Epithelial cell of proximal tubule (primary cell): ENCODE measurements at places on chromosomes 12 and 14. TPM values are rescaled to one million over a fixed set of nuclear protein-coding genes. Genes with fewer than 3 reads are reported as not detected.

GRCh38 chr12:12247584-12247983, 19.3 kb downstream of the LRP6 start:
- DNase-seq = no peak

DNA sequence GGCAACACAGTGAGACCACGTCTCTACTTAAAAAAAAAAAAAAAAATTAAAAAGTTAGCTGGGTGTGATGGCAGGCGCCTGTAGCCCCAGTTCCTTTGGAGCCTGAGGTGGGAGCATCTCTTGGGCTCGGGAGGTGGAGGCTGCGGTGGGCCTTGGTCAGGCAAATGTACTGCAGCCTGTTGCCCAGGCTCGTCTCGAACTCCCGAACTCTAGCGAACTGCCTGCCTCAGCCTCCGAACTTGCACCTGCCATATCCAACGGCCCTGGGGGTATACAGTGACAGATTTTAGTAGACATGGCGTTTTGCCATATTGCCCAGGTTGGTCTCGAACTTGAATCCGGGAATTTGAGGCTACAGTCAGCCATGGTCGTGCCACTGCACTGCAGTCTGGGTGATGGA, 195.4 kb downstream of the ALG10 start:
- DNase-seq = no peak

DNA sequence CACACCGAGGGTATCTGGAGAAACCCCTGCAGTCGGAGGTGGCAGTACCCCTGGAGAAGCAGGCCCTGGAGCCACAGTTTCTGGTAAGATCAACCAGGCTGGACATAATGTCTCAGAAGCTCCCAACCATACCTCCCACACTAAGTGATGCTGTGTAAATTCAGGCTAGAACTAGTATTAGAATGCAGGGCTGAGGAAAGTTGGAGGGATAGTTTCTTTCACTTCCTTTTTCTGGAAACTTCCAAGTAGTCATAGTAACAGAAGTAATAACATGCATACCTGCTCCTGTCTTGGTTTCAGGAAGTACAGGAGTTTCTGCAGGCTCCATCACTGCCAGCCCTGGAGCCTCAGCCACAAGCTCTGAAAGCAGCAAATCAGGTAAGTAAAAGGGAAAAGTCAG, 228.1 kb upstream of the CNTN1 start:
- no peak for DNase-seq

DNA sequence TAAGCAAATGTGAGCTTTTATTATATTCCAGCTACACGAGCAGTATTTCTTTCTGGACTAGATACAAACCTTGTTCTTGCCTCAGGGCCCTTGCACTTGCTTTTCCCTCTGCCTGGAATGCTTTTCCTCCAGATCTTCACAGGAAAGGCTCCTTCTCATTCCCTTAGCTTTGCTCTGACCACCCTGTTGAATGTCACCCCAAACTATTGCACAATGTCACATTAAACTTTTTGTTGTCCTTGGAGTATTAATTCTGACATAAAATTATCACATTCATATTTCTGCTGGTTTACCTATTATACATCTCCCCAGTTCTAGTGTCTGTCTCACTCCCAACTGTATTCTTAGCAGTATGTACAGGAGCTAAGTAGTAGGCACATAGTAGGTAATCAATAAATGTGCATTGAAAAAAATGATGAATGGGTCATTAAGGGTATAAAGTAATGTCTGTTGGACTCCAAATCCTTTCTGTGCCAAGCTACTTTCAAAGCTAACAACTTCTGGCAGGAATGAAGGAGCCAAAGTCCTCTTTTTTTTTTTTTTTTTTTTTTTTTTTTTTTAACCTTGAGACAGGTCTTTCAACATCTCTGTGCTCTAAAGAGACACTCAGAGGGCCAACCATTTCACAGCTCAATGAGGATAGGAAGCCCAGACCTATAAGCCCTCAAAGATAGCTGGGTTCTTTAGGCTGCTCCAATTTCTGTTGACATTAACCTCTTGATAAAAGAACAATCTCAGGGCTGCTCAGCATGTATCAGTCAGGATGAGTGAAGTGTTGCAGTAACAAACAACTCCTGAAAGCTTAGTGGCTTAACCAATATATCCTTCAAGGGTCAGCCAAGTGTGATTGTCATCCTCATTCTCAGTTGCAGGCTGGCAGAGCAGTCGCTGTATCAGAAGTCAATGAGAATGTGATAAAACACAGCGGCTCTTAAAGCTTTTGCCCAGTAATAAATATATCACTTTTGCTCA, 424.4 kb upstream of the TBX3 start:
- no peak for DNase-seq

DNA sequence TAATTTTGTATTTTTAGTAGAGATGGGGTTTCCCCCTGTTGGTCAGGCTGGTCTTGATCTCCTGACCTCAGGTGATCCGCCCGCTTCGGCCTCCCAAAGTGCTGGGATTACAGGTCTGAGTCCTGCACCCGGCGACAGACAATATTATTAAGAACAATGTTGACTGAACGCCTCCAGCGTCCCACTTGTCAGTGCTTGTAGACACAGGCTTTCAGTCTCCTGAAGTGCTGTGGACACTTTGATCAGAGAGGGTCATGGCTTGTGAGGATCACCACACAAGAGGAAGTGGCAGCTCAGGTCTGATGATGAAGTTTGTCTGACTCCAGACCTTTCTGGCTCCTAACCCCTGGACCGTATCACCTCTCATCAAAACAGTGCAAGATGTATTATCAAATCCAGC, 114.6 kb downstream of the CHST11 start:
- DNase-seq = no peak

DNA sequence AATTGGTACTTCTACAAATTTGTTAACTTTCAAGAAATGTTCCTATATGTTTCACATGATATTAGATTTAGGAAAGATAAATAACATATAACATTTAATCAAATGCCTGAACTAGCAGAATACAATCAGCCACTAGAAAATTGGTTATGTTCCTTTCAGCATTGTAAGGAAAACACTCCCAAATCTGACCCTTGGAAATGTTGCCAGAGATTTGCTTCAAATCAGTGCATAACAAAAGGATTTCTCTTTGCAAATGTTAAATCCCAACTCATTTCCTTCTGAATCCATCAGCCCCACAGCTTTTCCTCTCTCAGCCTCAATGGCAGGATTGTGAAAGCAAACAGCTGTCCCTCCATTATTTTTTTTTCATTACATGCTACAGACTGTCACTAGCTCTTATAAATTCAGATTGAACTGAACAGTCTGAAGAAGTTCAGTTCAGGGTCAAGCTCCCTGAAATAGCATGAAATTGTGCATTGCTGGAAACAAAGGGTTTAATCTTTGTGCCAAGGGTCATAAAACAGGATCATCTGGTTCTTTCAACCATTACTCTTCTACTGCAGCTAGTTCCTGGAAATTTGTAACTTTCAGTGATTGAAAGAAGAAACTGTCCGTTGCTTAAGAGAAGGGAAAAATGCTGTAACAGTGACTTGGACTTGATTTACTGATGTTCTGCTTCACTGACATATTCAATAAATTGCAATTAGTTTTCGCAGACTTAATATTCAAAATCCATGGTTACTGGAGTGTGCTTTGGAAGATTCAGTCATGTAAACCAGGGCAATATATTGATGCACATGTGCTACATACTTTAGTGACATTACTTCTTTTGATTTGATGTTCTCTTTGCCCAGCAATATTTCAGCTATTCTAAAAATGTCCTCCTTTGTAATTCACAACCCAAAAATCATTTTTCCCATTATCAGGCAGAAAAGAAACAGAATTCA, 246.4 kb downstream of the RPL10L start:
- DNase-seq = peak; percentile 40

DNA sequence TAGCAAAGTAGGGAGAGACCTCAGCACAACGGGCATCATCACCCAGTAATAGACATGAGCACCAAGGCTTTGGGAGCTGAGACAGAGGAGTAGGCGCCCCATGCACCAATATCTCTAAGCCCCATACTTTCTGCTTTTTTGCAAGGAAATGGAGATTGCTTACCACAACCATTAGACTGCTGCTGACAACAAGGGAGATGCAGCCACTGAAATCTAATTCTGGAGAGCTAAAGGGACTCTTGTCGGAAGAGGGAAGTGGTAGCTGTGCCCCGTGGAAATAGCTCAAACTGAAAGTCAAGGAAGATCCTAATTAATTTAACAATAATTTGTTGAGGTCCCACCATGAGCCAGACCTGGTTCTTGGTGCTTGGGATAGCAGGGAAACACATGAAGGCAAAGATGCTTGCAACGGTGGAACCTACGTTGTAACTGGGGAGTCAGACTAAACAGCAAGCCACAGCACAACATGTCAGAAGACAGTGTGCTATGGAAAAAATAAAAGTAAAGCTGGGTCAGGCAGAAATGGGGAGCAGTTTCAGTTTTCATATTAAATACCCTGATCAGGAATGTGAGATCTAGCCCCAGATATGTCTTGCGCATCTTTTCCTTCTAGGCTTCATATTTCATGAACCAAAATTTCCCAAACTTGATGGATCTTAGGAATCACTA, 1131.0 kb downstream of the BCL11B start:
- no peak for DNase-seq

GRCh38 chr12:48442179-48442847, 30.0 kb upstream of the ANP32D start:
- DNase-seq = no peak

DNA sequence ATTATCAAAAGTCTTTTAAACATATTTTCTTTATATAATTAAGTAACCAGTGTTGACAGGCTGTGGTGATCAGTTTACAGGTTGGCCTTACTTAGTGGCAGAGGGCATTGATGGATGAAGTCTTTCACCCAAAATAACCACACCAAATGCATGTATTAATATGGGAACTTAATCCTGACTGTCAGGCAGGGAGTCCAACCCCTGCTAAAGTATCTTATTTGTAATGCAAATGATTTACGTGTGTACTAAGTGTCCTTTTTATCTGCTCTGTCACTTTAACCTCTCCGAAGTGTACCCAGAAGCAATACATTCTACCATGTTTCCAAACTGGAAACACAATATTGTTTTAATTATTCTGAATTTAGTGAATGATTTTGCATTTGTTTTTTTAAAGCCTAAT, 1.4 kb downstream of the MYBPC1 start:
- DNase-seq = no peak

- DNase-seq = no peak
These were observed 203.5 kb downstream of the ATXN7L3B start for GRCh38 chr12:74741112-74741511.

DNA sequence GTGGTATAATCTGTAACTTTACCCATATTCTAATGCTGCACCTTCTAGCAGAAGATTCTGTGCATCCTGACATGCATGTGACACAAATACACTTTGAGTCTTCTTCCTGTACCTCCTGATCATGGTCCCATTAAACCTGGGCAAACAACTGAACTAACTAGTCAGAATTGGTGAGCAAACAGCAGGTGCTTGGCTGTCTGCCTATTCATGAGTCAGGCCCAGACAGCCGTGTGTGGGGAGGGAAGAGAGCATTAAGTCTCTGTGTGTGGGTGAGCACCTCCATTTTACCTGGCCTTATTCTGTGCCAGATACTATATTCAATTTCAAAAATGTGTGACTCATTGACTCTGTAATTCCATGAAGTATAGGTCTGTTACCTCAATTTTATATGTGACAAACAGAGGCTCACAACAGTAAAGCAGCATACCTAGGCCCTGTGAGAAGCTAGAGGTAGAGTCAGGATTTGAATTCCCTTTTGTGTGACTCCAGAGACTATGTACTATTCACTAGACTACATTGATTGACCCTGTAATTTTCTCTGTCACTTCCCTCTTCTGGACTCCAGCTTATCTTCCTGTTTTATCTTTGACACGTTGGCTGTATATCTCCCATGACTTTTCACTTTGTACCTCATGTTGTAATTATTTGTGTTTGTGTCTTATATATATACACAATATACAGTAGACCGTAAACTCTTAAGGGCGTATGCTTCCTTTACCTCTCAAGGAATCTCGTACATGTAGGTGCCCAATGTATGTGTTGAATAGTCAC, 32.2 kb downstream of the SUSD6 start:
- DNase-seq = peak; percentile 92

DNA sequence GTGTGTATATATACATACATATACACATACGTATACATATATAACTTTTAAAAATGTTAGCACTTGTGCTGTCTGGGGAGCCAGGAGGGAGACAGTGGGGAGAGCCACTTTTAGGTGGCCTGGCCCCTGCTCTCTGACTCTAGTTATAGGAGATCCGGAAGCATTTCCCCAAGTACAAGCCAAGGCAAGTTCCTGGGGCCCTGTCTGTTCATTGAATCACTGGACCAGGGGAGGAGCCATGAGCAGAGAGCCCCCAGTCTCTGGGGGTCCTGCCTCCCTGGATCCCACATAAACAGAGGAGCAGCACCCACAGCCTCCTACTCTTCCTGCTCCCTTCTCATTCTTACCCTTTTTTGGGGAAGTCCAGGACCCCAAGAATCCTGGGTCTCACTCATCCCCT, 45.4 kb upstream of the TMED10 start:
- no peak for DNase-seq

GRCh38 chr12:19971361-19972280, 396.7 kb upstream of the PDE3A start:
- DNase-seq = peak; percentile 91

GRCh38 chr12:46831335-46832129, 5.7 kb upstream of the SLC38A4 start:
- no peak for DNase-seq

GRCh38 chr12:47267571-47267970, 187.8 kb upstream of the AMIGO2 start:
- DNase-seq = no peak

GRCh38 chr14:31269634-31270195, 62.1 kb upstream of the HECTD1 start:
- no peak for DNase-seq

GRCh38 chr14:48703728-48704467, 882.3 kb downstream of the RPS29 start:
- no peak for DNase-seq

- DNase-seq = no peak
These were observed 66.9 kb downstream of the DNAH10 start for GRCh38 chr12:123828854-123829547.

FIGNL2 gene
- total RNA-seq = 0.29 and 3.7 TPM in 2 replicates

SCN8A gene
- total RNA-seq = 0.58 and 0.86 TPM in 2 replicates

PMCH gene
- total RNA-seq = not detected in 2 replicates

ABCC9 gene
- total RNA-seq = under 0.01 and 0.23 TPM in 2 replicates

IL26 gene
- not detected in 2 replicates for total RNA-seq

TGFB3 gene
- total RNA-seq = 0.36 and 1.3 TPM in 2 replicates

IFT43 gene
- 28.3 and 28.6 TPM in 2 replicates for total RNA-seq
